Liver (tissue), 10 donors: ENCODE measurements at places on chromosomes 5 and 9. TPM values are rescaled to one million over a fixed set of nuclear protein-coding genes. Genes with fewer than 3 reads are reported as not detected.

DNA sequence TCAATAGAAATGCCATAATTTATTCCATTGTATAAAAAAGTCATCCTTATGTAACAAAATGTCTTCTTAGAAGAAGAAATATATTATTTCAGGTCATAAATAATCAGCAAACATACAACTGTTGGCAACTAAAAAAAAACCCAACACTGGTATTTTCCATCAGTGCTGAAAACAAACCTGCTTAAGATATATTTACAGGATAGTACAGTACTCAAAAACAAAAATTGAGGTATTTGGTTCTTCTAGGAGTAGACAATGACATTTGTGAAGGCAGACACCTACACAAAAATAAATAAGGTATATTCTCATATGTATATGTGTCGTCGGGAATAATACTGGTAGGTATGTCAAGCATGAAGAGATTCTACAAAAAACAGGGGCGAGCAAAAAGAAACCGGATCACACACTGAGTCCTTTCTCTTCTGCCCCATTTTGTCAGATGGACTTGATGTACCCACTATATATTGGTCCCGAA, 2.9 kb downstream of the DUSP1 start:
- no peak for DNase-seq

GRCh38 chr9:130117816-130118632, 54.2 kb upstream of the NCS1 start:
- no peak for DNase-seq

DNA sequence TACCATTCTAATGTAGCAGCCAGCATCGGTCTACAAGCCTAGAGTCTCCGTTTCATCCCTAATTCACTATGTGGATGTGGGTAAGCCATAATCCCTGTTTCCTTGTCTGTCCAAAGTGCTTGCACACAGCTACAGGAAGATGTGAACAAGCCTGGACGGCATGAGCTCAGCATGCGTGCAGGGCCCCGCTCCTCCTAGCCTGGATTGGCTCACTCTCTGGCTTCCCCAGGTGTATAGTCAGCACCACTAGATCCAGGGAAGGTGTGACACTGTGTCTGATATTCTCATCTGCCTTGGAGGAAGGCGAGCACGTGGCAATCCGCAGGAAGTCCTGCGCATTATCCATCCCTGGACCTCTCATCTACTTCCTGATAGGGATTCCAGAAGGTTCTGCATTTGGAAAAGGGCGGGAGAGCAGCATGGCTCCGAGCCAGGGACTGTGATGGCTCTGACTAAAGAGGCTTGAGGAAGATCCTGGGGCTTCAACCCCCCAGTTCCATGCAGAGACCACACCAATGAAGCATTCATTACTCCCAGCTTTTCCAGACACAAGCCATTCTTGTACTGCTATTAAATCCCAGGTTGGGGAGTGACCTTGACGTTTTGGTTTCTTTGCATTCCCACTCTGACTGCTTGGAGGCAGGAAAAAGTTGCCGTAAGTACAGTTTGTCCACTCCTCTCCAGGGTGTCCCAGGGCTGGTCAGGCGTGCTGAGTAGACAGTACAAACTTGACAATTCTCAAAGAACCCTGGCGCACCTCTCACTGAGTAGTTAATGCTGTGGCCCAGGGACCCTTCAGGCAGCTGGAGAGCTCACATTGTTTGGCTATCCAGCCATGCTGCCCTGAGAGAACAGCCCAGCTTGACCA, 65.6 kb downstream of the PSD2 start:
- DNase-seq, result no peak

DNA sequence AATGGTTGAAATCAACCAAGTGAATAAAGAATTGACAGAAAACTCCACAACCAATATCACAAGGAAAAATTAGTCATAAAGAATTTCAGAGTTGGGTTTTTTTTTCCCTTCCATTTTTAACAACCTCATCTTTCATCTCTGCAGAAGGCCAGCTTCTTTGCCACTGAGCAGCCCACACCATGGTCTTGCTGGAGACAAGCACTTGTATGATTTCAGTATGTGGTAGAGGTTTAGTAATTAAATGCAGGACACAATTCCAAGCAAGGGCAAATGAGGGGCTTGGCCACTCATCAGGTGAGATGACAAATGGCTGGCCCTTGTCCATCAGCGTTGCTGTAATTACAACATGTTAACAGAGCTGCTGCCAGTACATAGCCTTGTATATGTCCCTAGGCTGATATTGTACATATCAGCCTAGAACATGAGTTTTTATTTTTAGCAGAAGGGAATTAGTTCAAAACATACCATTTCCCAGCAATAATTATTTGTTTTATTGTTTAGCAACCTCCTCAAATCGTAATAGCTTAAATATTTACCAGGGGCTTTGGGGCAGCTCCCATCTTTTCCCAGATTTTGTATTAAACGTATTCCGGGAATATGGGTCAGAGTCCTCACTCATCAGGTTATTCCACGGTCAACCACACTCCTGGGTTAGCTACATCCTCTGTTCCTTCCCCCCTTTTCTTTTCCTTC, 5.0 kb upstream of the C9 start:
- DNase-seq, result no peak

SLC34A1 gene
- 0.60 TPM for polyA plus RNA-seq

DNA sequence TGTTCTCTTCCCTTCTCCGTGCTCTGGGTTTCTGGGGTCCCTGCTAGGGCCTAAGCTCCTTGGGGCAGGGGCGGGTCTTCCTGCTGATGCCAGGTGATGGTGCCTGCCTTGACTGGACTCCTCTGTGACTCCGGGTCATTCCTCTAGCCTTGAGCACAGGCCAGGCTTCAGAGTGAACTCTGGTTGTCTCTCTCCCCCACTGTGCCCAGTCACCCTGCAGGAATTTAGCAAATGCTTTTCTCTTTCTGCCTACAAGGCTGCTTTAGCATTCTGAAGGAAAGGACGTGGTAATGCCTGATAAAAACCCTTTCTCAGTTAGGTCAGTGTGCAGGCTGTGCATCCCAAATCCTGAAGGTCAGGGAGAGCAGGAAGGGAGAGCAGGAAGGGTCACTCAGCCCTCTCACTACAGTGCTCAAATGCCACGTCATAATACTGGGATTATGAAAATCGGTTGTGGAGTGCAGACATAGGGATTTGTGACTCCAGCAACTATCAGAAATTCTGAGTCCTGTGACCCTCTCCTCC, 2.7 kb downstream of the CXCL14 start:
- DNase-seq, result no peak

TRIM36 gene
- 0.16 TPM for polyA plus RNA-seq

DNA sequence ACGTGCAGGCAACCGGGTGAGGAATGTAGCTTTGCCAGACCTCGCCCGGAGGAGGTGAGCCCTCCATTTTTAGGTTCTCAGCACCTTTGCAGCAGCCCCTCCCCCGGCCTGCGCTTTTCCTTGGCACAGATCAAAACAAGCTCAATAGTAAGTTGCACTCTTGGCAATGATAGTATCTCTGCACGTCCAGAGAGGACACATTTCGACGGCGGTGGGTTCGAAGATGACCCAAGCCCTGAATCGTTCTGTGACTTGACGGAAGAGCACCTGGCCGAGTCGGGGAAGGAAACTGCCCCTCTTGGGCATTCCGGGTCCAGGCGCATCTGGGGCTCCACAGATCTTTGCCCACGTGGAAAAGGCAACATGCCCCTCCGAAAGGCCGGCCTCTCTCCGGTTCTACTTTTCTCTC, 904 bp downstream of the GDNF start:
- no peak for DNase-seq

ST8SIA4 gene
- 0.78 TPM for polyA plus RNA-seq

GRCh38 chr9:133866946-133867345, 125.2 kb downstream of the VAV2 start:
- no peak for DNase-seq

DNA sequence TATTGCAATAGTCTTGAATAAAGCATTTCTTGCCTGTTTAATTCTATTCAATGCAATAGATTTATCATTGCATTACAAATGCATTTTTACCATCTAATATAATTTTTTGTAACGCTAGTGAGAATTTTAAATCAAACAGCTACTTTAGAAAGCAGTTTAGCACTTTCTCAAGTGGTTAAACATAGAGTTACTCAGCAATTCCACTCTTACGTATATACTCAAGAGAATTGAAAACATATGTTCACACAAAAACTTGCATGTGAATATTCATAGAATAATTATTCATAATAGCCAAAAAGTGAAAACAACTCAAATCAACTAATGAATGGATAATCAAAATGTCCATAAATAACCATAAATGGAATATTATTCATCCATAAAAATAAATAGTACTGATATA, 244.7 kb downstream of the TMEM167A start:
- no peak for DNase-seq

GRCh38 chr9:100575006-100575405, 2.9 kb upstream of the CAVIN4 start:
- no peak for DNase-seq

SHISAL2B gene
- not detected for polyA plus RNA-seq

TOMM5 gene
- polyA plus RNA-seq, result 66.1 TPM

DNA sequence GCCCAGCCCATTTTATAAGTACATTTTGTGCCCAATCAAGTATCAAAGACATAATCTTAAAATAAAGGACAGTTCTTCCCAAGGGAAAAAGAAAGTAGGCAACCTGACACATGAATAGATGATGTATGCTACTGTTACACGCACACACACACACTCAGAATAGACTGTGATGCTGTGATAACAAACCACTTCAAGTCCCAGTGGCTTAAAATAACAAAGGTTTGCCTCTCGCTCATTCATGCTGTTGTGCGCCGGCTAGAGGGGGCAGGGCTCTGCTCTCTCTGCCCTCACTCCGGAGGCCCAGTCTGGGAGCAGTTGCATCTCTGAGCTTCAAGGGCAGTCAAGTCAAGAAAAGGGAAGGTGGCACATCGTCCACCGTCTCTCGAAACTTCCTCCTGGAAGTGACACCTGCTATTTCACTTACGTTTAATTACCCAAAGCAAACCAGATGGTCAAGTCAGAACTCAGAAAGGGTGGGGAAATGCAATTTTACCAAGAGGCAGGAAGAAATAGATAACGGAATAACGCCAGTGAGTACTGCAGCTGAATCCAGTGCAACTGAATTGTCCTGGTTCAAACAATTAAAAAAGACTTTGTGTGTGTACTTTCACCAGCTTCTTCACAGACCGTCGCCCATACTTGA, 43.3 kb downstream of the ANKRD33B start:
- no peak for DNase-seq

DNA sequence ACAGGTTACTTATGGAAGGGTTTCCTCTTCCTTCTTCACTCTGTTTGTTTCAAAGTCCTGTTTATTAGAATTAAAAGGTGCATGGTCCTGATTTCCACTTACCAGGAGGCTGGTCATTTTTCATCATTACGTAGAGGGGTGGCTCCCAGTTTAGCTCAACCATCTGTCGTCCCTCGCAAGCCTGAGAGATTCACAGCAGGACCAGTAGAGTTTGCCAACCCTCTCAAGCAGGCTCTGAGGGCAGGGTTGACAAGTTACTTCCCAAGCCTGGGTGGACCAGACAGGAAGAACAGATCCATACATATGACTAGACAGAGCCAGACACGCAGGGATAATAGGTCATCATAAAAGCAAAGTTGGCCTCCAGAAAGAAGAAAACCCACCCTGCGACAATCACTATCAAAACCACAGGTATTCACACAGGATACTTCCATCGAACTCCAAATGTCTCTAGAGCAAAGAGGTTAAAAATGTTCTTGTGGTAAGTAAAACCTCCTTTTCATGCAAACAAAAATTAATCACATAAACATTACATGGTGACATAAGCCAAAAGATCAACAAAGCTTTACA, 151.9 kb downstream of the ELAVL2 start:
- DNase-seq, result no peak

- no peak for DNase-seq
These were observed 160.9 kb downstream of the GIN1 start for GRCh38 chr5:102959055-102959454.

- DNase-seq, result no peak
These were observed 66.4 kb downstream of the CMYA5 start for GRCh38 chr5:79756076-79756475.

GABBR2 gene
- 0.03 TPM for polyA plus RNA-seq

- no peak for DNase-seq
These were observed 124.1 kb upstream of the KCNN2 start for GRCh38 chr5:114237766-114238165.

GRCh38 chr5:27387535-27388073, 349.2 kb upstream of the CDH9 start:
- DNase-seq, result no peak

DNA sequence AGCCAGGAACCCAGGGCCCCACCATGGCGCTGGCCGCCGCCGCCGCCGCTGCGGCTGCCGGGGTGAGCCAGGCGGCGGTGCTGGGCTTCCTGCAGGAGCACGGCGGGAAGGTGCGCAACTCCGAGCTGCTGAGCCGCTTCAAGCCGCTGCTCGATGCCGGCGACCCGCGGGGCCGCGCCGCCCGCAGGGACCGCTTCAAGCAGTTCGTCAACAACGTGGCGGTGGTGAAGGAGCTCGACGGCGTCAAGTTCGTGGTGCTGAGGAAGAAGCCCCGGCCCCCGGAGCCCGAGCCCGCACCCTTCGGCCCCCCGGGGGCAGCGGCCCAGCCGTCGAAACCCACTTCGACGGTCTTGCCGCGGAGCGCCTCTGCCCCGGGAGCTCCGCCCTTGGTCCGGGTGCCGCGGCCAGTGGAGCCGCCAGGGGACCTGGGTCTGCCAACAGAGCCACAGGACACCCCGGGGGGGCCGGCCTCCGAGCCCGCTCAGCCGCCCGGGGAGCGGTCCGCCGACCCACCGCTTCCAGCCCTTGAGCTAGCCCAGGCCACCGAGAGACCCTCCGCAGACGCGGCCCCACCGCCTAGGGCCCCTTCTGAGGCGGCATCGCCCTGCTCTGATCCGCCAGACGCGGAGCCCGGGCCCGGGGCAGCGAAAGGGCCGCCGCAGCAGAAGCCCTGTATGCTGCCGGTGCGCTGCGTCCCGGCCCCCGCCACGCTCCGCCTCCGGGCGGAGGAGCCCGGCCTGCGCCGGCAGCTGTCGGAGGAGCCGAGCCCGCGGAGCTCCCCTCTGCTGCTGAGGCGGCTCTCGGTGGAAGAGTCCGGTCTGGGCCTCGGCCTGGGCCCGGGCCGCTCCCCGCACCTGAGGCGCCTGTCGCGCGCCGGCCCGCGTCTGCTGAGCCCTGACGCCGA, 749 bp downstream of the SOWAHA start:
- no peak for DNase-seq

- no peak for DNase-seq
These were observed 153.3 kb downstream of the CARTPT start for GRCh38 chr5:71872311-71872864.

DNA sequence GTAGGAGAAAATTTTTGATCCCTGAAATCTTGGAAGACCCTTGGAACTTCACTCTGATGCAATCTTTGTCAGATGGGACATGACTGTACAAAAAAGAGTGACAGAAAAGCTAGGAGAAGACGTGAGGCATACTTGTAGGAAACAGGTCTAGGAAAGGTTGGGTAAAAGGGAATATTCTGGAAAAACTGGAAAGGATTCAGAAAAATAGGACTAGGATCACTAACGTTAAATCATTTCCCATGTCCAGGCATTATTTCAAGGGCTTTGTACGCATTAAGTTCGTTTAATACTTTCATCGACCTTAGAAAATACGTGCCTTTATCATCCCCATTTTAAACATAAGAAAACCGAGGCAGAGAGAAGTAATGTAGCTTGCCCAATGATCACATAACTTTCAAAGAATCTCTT, 2.9 kb downstream of the ALDH1A1 start:
- no peak for DNase-seq

- peak; percentile 96 for DNase-seq
These were observed 7.7 kb upstream of the CFAP157 start for GRCh38 chr9:127698985-127699670.
